H1 (cell line): ENCODE measurements at places on chromosomes 7 and 10.

DNA sequence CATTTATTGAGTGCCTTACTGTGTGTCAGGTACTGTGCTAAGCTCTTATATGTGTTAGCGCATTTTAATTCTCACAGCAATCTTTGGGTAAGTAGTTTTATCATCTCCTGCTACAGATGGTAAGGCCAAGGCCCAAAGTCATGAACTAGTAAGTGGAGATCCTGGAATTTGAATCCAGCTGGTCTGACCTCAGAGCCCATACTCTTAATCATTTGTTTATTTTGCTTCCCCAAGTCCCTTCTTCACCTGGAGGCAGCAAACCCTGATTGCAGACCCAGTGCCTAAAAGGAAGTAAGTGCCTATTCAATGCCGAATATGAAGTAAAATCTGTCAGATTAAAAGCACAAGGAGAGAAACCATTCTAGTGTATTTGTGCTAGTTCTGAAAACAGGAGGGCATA lies 182.9 kb upstream of the TCF7L2 start:
- no peak overlapping the region for H3K27ac ChIP-seq
- no peaks in the 10 kb centered on the region for H3K36me3 ChIP-seq
- DNase-seq, result no peak
- no peaks in the 10 kb centered on the region for H3K27me3 ChIP-seq
- peaks cover 6% of the 10 kb centered on the region; the same call in 1 of the 2 replicates for H3K4me1 ChIP-seq

GRCh38 chr10:88281592-88282347 lies 301.3 kb downstream of the RNLS start:
- no peaks in the 10 kb centered on the region for H3K4me1 ChIP-seq
- no peak for DNase-seq
- H3K27ac ChIP-seq, result no peak overlapping the region
- no peaks in the 10 kb centered on the region for H3K27me3 ChIP-seq
- H3K4me3 ChIP-seq, result no peak overlapping the region

- no peak overlapping the region for H3K4me3 ChIP-seq
- H3K4me1 ChIP-seq, result no peaks in the 10 kb centered on the region
- no peaks in the 10 kb centered on the region for H3K36me3 ChIP-seq
- H3K27ac ChIP-seq, result no peak overlapping the region
Observed at GRCh38 chr7:42722716-42723115, 189.2 kb downstream of the C7orf25 start.

DNA sequence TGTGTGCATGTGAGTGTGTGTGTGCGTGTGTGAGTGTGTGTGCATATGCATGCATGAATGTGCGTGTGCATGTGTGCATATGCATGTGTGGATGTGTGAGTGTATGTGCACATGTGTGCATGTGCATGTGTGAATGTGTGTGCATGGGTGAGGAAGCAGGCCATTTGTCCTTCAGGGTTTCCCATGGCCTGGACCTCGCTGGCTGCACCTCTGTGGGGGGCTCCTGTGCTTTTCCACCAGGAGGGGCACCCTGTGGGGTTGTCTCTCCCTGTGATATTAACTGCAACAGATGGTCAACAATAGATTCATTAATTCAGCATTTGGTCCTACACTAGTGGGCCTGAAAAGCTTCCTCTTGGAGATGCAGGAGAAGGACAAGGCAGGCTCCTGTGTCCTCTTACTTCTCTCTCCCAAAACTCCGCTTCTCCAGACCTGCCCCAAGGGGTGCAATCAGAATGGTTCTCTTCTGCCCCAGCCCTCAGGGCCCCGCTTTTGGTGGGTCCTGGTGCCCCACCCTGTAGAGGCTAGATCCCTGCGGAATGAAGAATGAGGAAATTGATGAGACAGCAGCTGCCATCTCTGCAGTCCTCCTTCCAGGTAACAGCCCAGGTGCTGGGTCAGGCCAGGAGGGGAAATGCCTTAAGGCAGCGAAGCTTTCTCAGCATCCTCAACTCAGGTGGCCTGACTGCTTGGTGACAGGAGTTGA lies 41.5 kb upstream of the NUB1 start:
- H3K27ac ChIP-seq, result no peak overlapping the region
- no peak overlapping the region for H3K4me3 ChIP-seq

GRCh38 chr10:35903021-35903420 lies 260.9 kb upstream of the FZD8 start:
- H3K4me1 ChIP-seq, result peaks cover 5% of the 10 kb centered on the region; the same call in 1 of the 2 replicates
- no peak overlapping the region for H3K27ac ChIP-seq
- H3K27me3 ChIP-seq, result no peaks in the 10 kb centered on the region
- no peak overlapping the region for H3K4me3 ChIP-seq
- DNase-seq, result no peak

DNA sequence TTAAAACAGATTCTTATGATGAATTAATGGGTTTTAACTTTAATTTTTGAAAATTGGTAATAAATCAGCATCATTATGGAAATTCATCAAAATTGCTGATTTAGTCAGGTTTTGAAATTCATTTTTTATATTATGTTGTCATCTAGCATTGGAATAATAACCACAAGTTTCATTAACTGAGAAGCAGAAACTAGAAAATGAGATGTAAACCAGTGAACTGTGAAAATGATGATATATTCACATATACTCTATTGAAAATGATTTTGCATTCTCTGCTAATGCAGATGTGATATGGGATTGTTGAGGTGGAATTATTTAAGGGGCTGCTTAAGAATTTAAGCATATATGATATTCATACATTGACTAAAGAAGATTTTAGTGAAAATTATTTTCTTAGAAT lies 316.1 kb upstream of the FZD1 start:
- H3K4me3 ChIP-seq, result no peak overlapping the region
- H3K36me3 ChIP-seq, result no peaks in the 10 kb centered on the region
- no peaks in the 10 kb centered on the region for H3K4me1 ChIP-seq

- peak overlapping the region; percentile 72 for H3K4me3 ChIP-seq
- peaks cover 14% of the 10 kb centered on the region for H3K27me3 ChIP-seq
- peaks cover 7% of the 10 kb centered on the region; the same call in 1 of the 2 replicates for H3K4me1 ChIP-seq
Observed at GRCh38 chr10:29734640-29734961, 99.8 kb upstream of the SVIL start.

GRCh38 chr10:68095153-68095552 lies 14.1 kb upstream of the MYPN start:
- H3K4me1 ChIP-seq, result no peaks in the 10 kb centered on the region
- no peak overlapping the region for H3K27ac ChIP-seq
- H3K27me3 ChIP-seq, result no peaks in the 10 kb centered on the region
- no peaks in the 10 kb centered on the region for H3K36me3 ChIP-seq

GRCh38 chr10:123689880-123690279 lies 23.7 kb downstream of the GPR26 start:
- no peaks in the 10 kb centered on the region for H3K4me1 ChIP-seq
- no peak overlapping the region for H3K4me3 ChIP-seq
- no peaks in the 10 kb centered on the region for H3K36me3 ChIP-seq
- H3K27me3 ChIP-seq, result no peaks in the 10 kb centered on the region
- no peak overlapping the region for H3K27ac ChIP-seq

- no peak overlapping the region for H3K27ac ChIP-seq
- no peak for DNase-seq
- peaks cover 7% of the 10 kb centered on the region for H3K4me1 ChIP-seq
- H3K4me3 ChIP-seq, result no peak overlapping the region
- no peaks in the 10 kb centered on the region for H3K36me3 ChIP-seq
- no peaks in the 10 kb centered on the region for H3K27me3 ChIP-seq
Observed at GRCh38 chr10:101653536-101653935, 41.4 kb downstream of the FBXW4 start.

DNA sequence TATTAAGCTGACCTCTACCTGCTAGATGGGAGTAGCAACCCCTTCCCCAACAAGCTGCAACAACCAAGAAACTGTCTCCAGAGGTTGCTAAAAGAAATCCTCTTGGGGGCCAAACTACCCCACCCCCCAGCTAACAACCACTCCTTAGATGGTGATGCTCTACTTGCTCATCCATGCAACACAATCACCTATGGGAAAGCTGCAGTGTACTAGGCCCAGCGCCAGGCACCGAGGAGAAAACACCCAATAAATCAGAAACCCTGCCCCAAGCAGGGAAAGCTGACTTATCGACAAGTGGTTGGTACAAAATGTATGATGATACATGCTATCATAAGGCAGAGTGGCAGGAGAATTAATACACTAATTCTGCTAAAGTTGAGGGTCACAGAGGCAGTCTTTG lies 17.3 kb downstream of the SLC25A13 start:
- no peak overlapping the region for H3K27ac ChIP-seq
- no peak overlapping the region for H3K4me3 ChIP-seq
- no peaks in the 10 kb centered on the region for H3K27me3 ChIP-seq

- DNase-seq, result no peak
- H3K36me3 ChIP-seq, result peaks cover 2% of the 10 kb centered on the region; the same call in 1 of the 2 replicates
- H3K27me3 ChIP-seq, result no peaks in the 10 kb centered on the region
- no peak overlapping the region for H3K27ac ChIP-seq
- H3K4me3 ChIP-seq, result no peak overlapping the region
Observed at GRCh38 chr7:75967487-75967997, 26.9 kb downstream of the TMEM120A start.

DNA sequence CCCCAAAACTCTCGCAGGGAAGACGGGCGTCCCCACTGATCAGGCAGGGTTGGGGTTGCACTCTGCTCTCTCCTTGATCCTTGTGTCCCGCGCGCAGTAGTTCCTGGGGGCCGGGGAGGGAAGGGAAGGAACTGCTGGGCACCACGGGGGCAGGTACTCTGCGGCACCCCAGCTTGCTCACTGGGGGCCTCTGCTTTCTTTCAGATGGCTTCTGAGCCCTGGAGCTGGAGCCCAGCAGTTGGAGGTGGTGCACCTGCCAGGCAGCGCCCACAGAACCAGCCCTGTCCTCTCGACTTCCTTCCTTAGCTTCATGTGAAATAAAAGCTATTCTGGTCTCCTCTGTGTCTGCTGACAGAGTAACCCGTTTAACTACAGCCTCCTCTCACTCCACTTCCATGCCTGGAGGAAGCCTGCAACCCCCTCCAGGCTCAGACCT lies 12.2 kb downstream of the PLAC9 start:
- no peak for DNase-seq
- no peak overlapping the region for H3K4me3 ChIP-seq
- no peak overlapping the region for H3K27ac ChIP-seq
- H3K4me1 ChIP-seq, result no peaks in the 10 kb centered on the region; the same call in 1 of the 2 replicates
- no peaks in the 10 kb centered on the region for H3K27me3 ChIP-seq

- no peaks in the 10 kb centered on the region for H3K4me1 ChIP-seq
- H3K27me3 ChIP-seq, result no peaks in the 10 kb centered on the region
- H3K36me3 ChIP-seq, result no peaks in the 10 kb centered on the region
- H3K27ac ChIP-seq, result no peak overlapping the region
Observed at GRCh38 chr7:135884495-135885232, 92.5 kb downstream of the MTPN start.

GRCh38 chr10:18071591-18071990 lies 68.6 kb upstream of the CACNB2 start:
- H3K4me3 ChIP-seq, result no peak overlapping the region
- H3K4me1 ChIP-seq, result no peaks in the 10 kb centered on the region
- no peaks in the 10 kb centered on the region for H3K27me3 ChIP-seq

DNA sequence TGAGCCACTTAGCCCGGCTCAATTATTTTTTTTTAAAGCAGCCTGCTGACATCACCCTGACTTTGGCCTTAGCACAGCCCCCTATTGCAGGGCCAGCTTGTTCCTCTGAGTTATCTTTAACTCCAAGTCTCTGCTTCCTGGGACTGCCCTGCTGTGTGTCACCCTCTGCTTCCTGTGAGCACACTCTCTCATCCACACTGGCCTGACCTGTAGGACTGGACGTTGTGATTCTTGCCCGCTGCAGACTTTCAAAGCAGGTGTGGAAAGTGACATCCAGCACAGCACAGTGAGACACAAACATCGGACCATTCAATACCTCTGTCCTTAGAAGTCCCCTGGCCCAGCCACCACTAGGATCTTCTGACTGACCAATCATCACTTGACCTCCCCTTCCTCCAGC lies 26.4 kb upstream of the HSPA12A start:
- peaks cover 7% of the 10 kb centered on the region for H3K4me1 ChIP-seq
- H3K4me3 ChIP-seq, result no peak overlapping the region
- DNase-seq, result no peak
- no peaks in the 10 kb centered on the region for H3K36me3 ChIP-seq
- H3K27ac ChIP-seq, result no peak overlapping the region

- H3K4me1 ChIP-seq, result no peaks in the 10 kb centered on the region
- no peak overlapping the region for H3K27ac ChIP-seq
- DNase-seq, result no peak
- no peaks in the 10 kb centered on the region for H3K36me3 ChIP-seq
- H3K4me3 ChIP-seq, result no peak overlapping the region
Observed at GRCh38 chr10:88097092-88097516, 233.7 kb downstream of the PTEN start.

GRCh38 chr10:30818010-30818660 lies 188.6 kb upstream of the LYZL2 start:
- no peaks in the 10 kb centered on the region for H3K4me1 ChIP-seq
- H3K27ac ChIP-seq, result no peak overlapping the region
- no peak overlapping the region for H3K4me3 ChIP-seq
- no peaks in the 10 kb centered on the region; the same call in 1 of the 2 replicates for H3K27me3 ChIP-seq
- DNase-seq, result no peak
- H3K36me3 ChIP-seq, result no peaks in the 10 kb centered on the region

DNA sequence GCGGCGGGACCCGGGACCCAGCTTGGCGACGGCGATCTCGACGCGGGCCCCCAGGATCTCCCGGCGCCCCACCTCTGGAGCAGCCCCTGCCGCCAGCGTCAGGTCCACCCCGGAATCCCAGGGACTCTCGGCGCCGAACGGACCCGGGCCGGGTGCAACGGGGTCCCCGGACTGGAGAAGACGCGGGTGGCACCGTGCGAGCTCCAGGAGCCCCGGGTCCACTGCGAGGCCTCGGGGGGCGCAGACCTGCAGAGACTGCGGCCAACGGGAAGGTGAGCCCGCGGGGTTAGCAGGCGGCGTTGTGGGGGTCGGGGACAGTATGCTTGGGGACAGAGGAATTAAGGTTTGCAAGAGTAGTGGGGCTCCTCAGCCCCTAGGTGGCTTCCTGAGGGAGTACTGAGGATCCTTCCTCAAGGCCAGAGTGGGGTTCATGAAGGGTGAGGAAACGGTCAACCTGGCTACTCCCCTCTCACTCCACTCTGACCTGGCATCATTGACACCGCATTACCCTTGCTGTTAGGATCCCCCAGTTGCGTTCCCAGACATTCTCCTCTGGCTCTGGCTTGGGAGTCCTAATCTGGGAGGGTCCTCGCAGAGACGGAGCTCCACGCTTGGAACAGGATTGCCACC lies 353 bp downstream of the EPHB6 start:
- H3K27me3 ChIP-seq, result no peaks in the 10 kb centered on the region
- H3K4me3 ChIP-seq, result peak overlapping the region; percentile 97
- H3K36me3 ChIP-seq, result no peaks in the 10 kb centered on the region
- peak; percentile 78 for DNase-seq
- no peak overlapping the region for H3K27ac ChIP-seq
- H3K4me1 ChIP-seq, result no peaks in the 10 kb centered on the region

GRCh38 chr7:130369110-130369711 lies 11.1 kb upstream of the CPA1 start:
- H3K27ac ChIP-seq, result no peak overlapping the region
- H3K4me1 ChIP-seq, result peaks cover 14% of the 10 kb centered on the region
- H3K4me3 ChIP-seq, result no peak overlapping the region
- H3K27me3 ChIP-seq, result no peaks in the 10 kb centered on the region; the same call in 1 of the 2 replicates
- no peak for DNase-seq
- no peaks in the 10 kb centered on the region for H3K36me3 ChIP-seq

- no peak overlapping the region for H3K27ac ChIP-seq
- H3K4me1 ChIP-seq, result no peaks in the 10 kb centered on the region
- no peak overlapping the region for H3K4me3 ChIP-seq
- no peaks in the 10 kb centered on the region for H3K27me3 ChIP-seq
- H3K36me3 ChIP-seq, result no peaks in the 10 kb centered on the region
- DNase-seq, result no peak
Observed at GRCh38 chr7:100472121-100472851, 6.7 kb downstream of the TSC22D4 start.
